ENCODE measurements at places on chromosomes 11 and 22. TPM values are rescaled to one million over a fixed set of nuclear protein-coding genes. Genes with fewer than 3 reads are reported as not detected.

Gene BIK
- 1.6 TPM for total RNA-seq

Gene ALDH3B1
- total RNA-seq: 18.4 TPM

Gene PRR33
- not detected for total RNA-seq

Gene CHRNA10
- total RNA-seq: 2.3 TPM

Gene DRAP1
- 91.6 TPM for total RNA-seq

Gene KCNQ1OT1
- total RNA-seq: 9.2 TPM

Gene PNPLA2
- total RNA-seq: 72.1 TPM

Gene SESN3
- total RNA-seq: 11.4 TPM

Gene DUSP8
- total RNA-seq: 7.0 TPM

Gene DKK3
- 25.9 TPM for total RNA-seq

Gene DBX1
- not detected for total RNA-seq

Gene KLHL35
- total RNA-seq: 4.4 TPM

Gene NCR3LG1
- total RNA-seq: 2.6 TPM

Gene FOLR2
- 11.4 TPM for total RNA-seq

All from body of pancreas (tissue), 4 donors.